ENCODE measurements at places on chromosomes 7 and 10. TPM values are rescaled to one million over a fixed set of nuclear protein-coding genes. Genes with fewer than 3 reads are reported as not detected.
A peak's percentile ranks its signal among the peaks of the same experiment; 100 is the strongest.

The PVRIG gene
- total RNA-seq, result 0.78 TPM

- no peaks in the 10 kb centered on the region for H3K27me3 ChIP-seq
- H3K4me1 ChIP-seq, result no peaks in the 10 kb centered on the region
- no peak overlapping the region for H3K27ac ChIP-seq
- DNase-seq, result no peak
- peak overlapping the region; percentile 64 for H3K4me3 ChIP-seq
- no peaks in the 10 kb centered on the region for H3K36me3 ChIP-seq
These were observed 38.4 kb upstream of the PLXNA4 start for GRCh38 chr7:132614428-132615318.

The BLNK gene
- 6.9 TPM for total RNA-seq

The DDX50 gene
- 30.6 TPM for total RNA-seq

DNA sequence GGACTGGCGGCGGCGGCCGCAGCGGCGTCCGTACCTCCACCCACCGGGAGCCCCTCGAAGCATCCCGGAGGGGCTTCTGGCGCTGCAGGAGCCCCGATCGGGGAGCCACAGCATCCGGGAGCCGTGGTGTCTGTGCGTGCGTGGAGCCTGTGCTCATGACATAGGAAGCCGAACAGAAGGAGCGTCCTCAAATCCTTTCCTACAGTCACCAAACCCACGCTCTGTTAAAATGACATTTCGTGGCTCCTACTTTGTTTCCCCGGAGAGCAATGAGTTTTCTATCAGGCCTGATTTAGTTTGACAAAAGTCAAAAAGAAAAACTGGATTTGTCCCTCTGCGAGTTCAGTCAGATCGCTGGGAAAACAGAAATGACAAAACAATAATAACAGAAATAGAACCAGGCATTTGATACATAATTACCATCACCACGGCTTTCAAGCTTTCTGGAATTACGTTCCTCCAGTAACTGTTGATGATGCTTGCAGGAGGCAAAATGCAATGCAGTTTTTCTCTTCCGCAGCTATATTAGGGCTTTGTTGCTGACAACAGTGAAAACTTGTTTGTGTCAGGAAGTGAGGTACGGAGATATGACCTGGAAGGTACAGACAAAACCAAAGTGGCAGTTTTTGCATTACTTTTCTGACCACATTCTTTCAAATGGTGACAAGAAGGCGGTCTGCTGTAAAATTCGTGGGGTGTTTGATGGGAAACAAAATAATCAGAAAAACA is 219.3 kb upstream of the MKLN1 start:
- H3K4me1 ChIP-seq, result peaks cover 21% of the 10 kb centered on the region
- H3K27ac ChIP-seq, result peak overlapping the region; percentile 99
- DNase-seq, result no peak
- H3K36me3 ChIP-seq, result no peaks in the 10 kb centered on the region
- peak overlapping the region; percentile 97 for H3K4me3 ChIP-seq

The SPDYE16 gene
- 0.28 TPM for total RNA-seq

DNA sequence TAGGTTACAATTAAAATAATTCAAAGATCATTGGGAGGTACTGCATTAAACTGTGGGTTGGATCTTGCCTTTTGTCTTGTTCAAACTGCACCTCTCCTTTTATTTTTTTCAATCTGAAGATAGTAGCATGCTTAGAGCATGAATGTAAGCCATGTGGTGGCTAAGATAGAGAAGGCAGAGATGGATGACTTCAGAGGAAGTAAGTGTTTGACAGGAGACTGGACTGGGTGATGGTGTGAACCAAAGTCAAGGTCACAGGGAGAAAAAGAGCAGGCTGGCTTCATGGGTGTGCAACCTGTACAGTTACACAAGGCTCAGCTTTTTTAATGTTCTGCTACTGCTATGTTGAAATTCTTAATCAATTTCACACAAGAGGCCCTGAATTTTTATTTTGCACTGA is 85.6 kb downstream of the ZEB1 start:
- H3K27ac ChIP-seq, result no peak overlapping the region
- DNase-seq, result no peak
- H3K4me1 ChIP-seq, result peaks cover 26% of the 10 kb centered on the region
- H3K36me3 ChIP-seq, result no peaks in the 10 kb centered on the region
- H3K4me3 ChIP-seq, result no peak overlapping the region

- no peak for DNase-seq
- peaks cover 55% of the 10 kb centered on the region for H3K4me1 ChIP-seq
- no peaks in the 10 kb centered on the region for H3K36me3 ChIP-seq
- H3K27me3 ChIP-seq, result no peaks in the 10 kb centered on the region
- H3K4me3 ChIP-seq, result peak overlapping the region; percentile 57
- H3K27ac ChIP-seq, result peak overlapping the region; percentile 84
These were observed 67.6 kb downstream of the CREB3L2 start for GRCh38 chr7:137934176-137934826.

DNA sequence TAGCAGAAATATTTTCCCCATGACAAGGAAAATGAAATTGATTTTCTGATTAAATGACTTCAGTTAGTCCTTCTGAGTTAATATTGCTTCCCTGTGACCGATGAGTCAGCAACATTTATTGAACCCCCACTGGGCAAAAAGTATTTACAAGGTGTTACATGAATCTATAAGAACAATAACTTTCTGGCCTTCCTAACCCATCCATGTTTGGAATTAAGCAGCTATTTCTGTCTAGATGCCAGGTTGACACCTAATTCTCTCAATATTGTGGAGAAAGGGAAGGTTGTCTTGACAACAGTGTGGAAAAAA is 112.9 kb upstream of the JAZF1 start:
- no peak overlapping the region for H3K4me3 ChIP-seq
- no peak overlapping the region for H3K27ac ChIP-seq
- H3K36me3 ChIP-seq, result no peaks in the 10 kb centered on the region

The SLC16A12 gene
- total RNA-seq, result 1.2 TPM

The PLPP4 gene
- not detected for total RNA-seq

DNA sequence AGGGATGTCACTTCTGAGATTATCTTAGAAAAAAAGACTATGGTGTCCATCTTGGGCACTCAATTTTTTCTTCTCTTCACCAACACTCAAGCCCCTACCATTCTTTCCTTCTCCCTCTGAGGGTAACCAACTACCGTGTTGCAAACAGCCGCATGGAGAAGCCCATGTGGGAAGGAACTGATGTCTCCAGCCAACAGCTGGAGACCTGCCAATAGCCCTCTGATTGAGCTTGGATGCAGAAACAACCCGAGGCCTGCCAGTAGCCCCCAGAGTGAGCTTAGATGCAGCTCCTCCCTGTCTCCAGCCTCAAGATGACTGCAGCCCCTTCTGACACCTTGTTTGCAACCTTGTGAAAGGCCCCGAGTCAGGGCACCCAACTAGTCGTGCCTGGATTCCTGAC is 36.4 kb upstream of the CHCHD3 start:
- H3K4me3 ChIP-seq, result no peak overlapping the region
- H3K4me1 ChIP-seq, result no peaks in the 10 kb centered on the region
- H3K27ac ChIP-seq, result no peak overlapping the region
- H3K36me3 ChIP-seq, result no peaks in the 10 kb centered on the region

GRCh38 chr7:103387242-103387641 is 39.8 kb downstream of the PSMC2 start:
- no peak overlapping the region for H3K27ac ChIP-seq
- H3K4me1 ChIP-seq, result no peaks in the 10 kb centered on the region
- H3K36me3 ChIP-seq, result no peaks in the 10 kb centered on the region

DNA sequence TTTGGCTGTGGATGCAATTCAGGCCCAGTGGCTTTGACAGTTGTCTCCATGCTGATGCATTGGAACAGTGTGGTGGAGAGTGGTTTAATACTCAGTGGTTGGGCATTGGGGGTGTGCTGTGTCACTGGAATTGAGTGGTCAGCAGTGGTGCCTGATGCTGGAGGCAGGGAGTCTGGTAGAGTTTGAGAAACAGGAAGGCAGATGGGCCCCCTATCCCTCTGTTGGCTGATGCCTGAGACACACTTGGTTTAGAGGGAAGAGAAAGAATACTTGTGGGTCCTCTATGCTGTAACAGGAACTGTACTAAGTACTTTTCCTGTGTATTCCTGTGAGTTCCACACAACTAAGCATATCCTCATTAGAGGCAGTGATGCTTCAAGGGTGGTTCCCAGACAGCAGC is 55.4 kb downstream of the EEPD1 start:
- no peaks in the 10 kb centered on the region for H3K36me3 ChIP-seq
- DNase-seq, result no peak
- H3K4me1 ChIP-seq, result peaks cover 66% of the 10 kb centered on the region
- no peaks in the 10 kb centered on the region for H3K27me3 ChIP-seq
- no peak overlapping the region for H3K4me3 ChIP-seq

Measured in thoracic aorta (tissue), 2 donors.